Thoracic aorta endothelial cell (primary cell): ENCODE measurements at places on chromosomes 4 and X. TPM values are rescaled to one million over a fixed set of nuclear protein-coding genes. Genes with fewer than 3 reads are reported as not detected.

SORCS2 gene
- not detected in 2 replicates for total RNA-seq

ASMT gene
- total RNA-seq: not detected in 2 replicates

ZAR1 gene
- not detected in 2 replicates for total RNA-seq

TRPC5OS gene
- 0.14 TPM in 1 of 2 replicates, not detected in the other for total RNA-seq

SHROOM2 gene
- 14.1 and 14.8 TPM in 2 replicates for total RNA-seq

MTTP gene
- total RNA-seq: 0.07 TPM in 1 of 2 replicates, not detected in the other
